Eye (tissue), 1 donor: ENCODE measurements at places on chromosomes 12 and 14.

DNA sequence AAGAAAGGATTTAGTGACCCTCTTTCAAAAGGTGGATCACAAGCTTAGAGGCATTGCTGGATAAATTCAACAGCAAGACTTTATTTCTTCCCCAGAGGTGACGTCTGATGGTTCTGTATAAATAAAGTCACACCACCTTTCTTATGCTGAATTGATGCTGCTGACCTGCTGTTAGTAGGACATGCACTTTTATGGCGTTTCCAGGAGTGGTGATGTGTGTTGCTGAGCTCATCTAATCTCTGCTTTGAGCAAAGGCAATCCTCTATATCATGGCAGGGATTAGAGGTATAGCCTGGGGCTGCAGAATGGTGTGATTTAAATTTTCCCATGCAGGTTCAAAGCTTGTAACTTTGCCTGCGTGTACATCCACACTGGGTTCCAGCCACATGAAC is 94.9 kb downstream of the ETV6 start:
- no peak for DNase-seq

- DNase-seq = no peak
Observed at GRCh38 chr14:78673845-78674244, 503.7 kb downstream of the NRXN3 start.

GRCh38 chr14:48274826-48275225 is 599.4 kb upstream of the MDGA2 start:
- DNase-seq = no peak

GRCh38 chr12:46458500-46459102 is 86.0 kb upstream of the SLC38A2 start:
- no peak for DNase-seq

- no peak for DNase-seq
Observed at GRCh38 chr12:94078736-94079509, 69.5 kb upstream of the PLXNC1 start.

DNA sequence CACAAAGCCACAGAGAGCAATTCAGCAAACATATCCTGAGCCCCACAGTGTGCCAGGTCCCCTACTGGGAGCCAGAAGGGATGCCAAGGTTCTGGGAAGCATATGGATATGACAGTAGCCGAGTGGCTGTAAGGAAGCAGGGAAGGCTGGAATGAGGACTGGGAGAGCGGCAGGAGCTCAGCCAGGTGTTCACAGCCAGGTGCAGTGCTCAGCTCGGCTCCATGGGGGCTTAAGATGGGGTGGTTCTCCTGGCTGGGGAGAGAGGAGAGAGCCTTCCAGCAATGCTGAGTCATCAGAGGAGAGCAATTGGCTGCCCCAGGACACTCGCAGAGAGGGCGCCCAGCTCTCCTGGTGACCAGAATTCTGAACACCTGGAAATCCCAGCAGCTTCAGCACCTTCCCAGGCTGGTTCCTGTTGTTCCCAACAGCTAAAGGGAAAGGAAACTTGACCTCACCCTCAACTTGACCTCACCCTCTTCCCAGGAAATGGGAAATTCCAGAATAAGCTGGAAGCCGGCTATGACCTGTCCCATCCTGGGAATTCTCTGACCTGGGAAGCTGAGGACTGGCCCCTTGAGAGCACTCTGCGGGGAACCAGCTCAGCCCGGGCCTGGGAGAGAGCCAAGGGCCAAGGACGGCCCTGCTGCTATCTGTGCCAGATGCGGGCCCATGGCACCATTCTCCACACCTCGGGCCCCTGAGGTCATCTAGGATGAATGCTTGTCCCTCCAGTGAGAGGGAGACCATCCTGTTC is 34.6 kb downstream of the SLC6A12 start:
- no peak for DNase-seq
